ENCODE measurements at places on chromosomes 11 and 22.

- no peak for DNase-seq
Observed at GRCh38 chr22:42108848-42109247, 18.3 kb upstream of the NDUFA6 start.

GRCh38 chr22:41092847-41093411, 537 bp downstream of the EP300 start:
- peak; percentile 35 for DNase-seq

GRCh38 chr22:28009272-28009827, 90.3 kb upstream of the PITPNB start:
- DNase-seq, result peak; percentile 84

DNA sequence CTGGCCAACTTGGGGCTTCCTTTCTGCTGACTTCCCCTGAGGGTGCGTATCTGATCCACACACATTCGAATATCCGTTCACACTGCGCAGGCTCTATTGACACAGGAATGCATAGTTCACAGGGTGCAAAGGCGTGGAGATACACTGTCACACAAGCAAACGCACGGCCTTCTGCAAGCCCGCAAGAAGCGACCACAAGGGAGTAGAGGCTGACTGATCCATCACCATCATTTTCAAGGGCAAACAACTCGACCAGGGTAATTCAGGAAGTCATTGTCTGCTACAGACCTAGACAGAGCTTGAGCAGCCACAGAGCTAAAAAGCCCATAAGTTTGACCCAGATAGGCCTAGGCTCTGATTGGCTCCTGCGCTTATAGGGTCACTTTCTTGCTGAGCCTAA, 392.3 kb downstream of the MN1 start:
- peak; percentile 74 for DNase-seq

DNA sequence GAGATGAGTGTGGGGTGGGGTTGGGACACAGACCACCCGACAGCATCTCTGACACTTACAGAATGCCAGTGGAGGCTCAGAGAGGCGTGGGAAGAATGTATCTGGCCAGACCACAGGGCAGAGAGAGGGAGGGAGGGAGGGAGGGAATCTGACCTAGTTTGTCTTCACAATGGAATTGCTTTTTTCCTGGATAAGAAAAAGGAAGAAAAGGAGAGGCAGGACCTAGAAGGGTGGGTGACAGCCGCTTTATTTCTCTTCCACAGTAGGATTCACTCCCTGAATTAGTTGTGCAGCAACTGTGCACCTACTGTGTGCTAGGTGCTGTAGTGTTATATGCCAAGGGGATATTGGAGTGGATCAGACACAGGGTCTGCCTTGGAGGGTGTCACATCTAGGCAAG, 3.7 kb downstream of the KCNK4 start:
- DNase-seq, result no peak

DNA sequence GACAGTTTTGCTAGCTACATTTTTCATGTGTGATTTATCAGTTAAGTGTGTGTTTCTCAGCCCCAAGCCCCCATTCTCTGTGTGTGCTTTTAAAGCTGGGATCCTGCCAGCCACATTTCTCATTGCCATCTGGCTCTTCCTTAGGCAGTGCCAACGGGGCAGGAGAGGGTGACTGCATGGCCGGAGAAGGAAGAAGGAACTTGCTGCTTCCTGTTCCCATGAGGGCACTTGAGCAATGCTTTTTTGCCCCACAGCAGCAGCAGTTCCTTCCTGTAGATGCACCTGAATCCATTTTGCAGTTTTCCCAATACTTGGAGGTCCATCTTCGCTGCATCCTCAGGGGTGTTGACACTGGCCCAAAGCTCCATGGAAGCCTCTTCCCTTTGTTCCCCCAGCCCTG, 37.5 kb downstream of the TNRC6B start:
- peak; percentile 47 for DNase-seq

DNA sequence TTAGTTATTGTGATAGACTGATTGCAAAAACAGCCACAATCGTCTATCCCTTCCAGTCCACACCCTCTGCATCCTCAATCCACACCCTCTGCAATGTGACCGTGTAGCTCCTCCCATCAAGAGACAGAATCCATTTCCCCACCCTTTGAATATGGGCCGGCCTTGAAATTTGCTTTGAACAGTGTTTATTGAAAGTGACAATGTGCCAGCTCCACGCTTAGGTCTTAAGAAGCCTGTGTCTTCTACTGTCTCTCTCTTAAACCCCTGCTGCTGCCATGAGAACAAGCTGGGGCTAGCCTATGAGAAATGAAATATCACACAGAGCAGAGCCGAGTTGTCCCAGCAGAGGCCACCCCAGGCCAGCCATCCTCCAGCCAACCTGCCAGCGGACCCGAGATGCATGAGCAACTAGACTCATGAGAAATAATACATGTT, 22.3 kb upstream of the MICAL2 start:
- DNase-seq, result peak; percentile 80

GRCh38 chr11:12474871-12475270, 97.5 kb downstream of the PARVA start:
- no peak for DNase-seq

DNA sequence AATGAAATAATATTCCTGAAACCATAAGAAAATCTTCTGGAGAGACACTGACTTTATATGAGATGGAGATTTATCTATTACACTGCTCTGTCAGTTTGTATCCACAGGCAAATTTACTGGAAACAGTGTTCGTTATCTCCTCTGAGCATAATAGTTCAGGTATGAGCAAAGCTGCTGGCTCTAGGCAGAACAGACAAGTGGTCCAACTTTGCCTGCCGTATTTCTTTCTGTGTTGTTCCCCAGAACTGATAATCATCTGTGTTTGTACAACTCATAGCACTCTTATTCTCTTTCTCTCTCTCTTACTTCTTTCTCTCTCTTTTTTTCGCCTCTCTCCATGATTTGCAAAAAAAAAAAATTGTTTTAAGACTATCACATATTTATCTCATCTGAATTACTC, 623.8 kb upstream of the CHORDC1 start:
- no peak for DNase-seq

GRCh38 chr11:16252373-16252772, 104.0 kb downstream of the SOX6 start:
- DNase-seq, result no peak

- DNase-seq, result no peak
Observed at GRCh38 chr22:24816806-24817205, 10.8 kb downstream of the SGSM1 start.

- peak; percentile 80 for DNase-seq
Observed at GRCh38 chr11:108221371-108221770, 1.1 kb downstream of the NPAT start.

- peak; percentile 39 for DNase-seq
Observed at GRCh38 chr11:15770798-15771414, 585.4 kb downstream of the SOX6 start.

DNA sequence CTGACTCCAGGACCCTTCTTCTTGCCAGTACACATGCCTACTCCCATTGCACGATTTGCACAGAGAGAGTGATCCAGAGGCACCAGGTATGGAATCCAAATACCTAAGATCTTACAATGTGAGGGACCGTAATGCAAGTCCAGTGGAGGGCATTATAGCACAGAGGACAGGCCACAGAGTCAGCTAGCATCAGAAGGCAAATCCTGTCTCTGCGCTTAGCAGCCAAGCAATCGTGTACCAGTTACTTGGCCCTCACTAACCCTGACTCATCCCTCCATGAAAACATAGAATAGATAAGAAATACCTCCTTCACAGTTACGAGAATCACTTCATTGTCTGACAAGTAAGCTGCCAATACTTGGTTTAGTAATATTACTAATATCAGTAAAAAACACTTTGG, 69.7 kb upstream of the SLC6A5 start:
- DNase-seq, result no peak

DNA sequence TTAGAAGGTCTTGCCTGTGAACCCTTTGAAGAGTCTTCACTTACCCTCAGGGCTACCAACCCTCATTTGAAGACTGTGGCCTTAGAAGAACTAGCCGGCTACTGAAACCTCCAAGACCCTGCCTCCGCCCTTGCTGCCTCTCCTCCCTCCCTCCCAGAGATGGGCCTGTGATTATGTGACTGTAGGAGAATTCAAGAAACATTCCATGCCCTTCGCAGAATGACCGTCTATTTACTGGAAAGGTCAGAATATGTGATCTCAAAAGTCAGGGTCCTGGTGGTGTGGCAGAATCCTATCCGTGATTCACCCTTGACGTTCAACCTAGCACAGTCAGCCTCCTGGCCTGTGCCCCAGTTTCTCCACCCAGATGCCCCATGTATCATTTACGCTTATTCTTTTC, 109.6 kb downstream of the CTNND1 start:
- no peak for DNase-seq

DNA sequence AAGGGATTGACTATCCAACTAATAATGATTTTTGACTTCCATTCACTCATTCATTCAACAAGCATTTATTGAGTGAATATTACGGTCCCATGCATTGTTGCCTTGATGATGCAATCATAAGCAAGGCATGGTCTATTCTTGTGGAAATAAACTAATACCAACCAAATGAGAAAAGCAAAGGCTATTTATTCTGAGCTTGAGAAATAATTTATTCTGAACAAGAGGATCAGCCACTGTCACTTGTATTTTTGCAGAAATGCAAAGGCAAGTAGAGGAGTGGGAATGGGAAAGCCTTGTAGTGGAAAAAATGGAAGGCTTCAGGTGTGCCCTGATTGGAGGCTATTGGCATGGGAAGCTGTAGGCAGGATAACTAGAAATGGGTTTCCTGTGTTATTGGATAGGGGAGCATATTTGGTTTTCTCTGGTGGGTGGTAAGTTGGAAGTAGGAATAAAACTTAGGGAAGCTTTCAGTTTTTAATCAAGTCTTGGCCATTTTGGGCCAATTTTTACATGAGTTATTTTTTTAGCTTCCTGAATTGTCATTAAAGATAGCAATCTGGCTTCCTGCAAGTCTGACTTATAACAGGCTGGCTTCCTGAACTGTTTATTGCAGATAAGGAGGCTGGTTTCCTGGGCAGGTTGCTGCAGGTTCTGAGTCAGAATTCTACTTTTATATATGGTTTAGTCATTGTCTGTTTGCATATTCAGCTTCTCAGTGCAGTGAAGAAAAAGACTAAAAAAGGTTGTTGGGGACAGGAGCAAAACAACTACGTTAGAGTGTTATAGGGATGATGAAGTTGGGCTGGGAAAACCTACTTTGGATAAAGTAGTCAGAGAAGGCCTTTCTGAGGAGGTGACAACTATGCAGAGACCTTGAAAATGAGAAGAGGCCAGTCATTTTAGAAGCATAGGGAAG, 106.7 kb downstream of the APIP start:
- DNase-seq, result peak; percentile 93

DNA sequence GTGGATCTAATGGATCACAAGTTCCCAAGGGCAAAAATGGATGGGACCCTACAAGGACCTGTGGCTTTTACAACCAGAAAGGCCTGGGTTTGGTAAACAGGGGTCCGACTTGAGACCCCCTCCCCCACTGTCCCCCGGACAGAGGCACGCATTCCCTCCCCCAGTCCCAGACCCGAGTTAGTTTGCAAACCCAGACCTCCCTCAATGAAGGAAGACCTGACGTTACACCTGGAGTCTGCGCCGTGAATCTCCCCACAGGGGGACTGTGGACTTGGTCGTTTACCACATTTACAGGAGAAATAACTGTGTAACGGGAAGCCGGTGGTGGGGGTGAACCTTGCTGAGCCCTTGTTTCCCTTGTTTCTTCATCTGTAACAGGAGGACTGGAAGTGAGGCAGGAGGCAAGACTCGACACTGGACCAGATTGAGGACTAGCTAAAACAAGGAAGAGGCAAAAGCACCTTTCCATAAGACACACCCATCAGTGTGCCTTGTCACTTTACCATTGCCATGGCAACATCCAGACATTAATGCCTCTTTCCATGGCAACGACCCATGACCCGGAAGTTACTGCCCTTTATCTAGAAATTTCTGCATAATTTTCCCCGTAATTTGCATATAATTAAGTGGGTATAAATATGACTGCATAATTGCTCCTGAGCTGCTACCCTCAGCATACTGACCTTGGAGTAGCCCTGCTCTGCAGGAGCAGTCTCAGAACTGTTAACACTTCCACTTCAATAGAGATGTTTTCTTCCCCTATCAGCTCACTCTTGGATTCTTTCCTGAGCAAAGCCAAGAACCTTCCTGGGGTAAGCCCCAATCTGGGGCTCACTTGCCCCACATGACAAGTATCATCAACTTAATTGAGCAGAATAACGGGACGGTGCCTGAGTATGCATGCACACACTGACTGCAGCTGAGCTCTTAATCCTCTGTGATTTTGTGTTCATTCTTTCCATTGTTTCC, 25.4 kb downstream of the PDGFB start:
- no peak for DNase-seq

- no peak for DNase-seq
Observed at GRCh38 chr11:70077411-70078094, 564 bp upstream of the ANO1 start.

- DNase-seq, result no peak
Observed at GRCh38 chr11:69732910-69733309, 29.1 kb upstream of the FGF19 start.

- DNase-seq, result no peak
Observed at GRCh38 chr11:107655602-107656001, 56.3 kb downstream of the SLN start.

GRCh38 chr11:113073290-113073953, 112.2 kb downstream of the NCAM1 start:
- no peak for DNase-seq

DNA sequence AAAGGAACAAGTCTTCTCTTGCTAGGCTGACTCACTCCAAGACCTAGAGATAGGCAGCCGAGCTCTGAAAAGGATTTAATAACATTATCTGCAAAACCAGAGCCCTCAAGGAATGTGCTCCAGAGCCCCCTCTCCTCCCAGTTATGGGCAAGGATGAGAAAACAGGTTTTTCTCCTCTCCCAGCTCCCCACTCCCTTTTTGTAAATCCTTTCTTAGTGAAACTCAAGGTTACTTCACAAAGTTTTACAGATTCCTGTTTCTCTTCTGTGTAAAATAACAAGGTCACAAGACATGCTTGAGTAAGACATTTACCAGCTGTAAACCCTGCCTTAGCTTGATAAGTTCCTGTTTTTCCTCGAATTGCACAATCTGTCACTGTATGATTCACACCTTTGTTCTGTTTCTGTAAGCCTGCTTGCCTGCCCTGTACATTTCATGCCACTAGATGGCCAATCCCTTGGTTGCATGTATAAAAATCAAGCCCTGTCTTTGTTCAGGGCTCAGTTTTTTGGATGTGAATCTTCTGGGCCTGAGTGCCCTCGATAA, 489.4 kb downstream of the KCNA4 start:
- DNase-seq, result peak; percentile 15

DNA sequence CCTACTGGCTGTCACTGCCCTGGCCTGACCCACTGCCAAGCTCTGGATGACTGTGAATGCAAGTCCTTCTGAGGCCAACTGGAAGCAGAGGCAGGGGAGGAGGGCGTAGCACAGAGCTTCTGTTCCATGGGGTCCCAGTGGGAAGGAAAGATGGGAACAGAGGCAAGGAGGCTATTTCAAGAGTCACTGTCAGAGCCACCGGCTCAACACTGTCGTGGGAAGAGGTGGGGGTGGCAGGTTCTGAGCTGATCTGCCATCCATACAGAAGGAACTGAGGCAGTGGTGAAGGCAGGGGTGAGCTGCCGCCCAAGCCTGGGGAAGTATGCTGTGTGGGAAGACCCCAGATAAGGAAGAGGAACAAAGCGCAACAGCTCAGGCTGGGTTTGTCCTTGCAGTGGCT, 54.7 kb downstream of the SGSM3 start:
- DNase-seq, result no peak

Measured in lung microvascular endothelial cell (primary cell).